Activated T-helper 1 cell treated with anti-CD3 and anti-CD28 coated beads, Interleukin-2, amount 50 U/mL, for 16 hours (primary cell): ENCODE measurements at places on chromosomes 11 and 22.

- no peak for DNase-seq
These were observed 41.1 kb upstream of the ADA2 start for GRCh38 chr22:17260298-17260697.

DNA sequence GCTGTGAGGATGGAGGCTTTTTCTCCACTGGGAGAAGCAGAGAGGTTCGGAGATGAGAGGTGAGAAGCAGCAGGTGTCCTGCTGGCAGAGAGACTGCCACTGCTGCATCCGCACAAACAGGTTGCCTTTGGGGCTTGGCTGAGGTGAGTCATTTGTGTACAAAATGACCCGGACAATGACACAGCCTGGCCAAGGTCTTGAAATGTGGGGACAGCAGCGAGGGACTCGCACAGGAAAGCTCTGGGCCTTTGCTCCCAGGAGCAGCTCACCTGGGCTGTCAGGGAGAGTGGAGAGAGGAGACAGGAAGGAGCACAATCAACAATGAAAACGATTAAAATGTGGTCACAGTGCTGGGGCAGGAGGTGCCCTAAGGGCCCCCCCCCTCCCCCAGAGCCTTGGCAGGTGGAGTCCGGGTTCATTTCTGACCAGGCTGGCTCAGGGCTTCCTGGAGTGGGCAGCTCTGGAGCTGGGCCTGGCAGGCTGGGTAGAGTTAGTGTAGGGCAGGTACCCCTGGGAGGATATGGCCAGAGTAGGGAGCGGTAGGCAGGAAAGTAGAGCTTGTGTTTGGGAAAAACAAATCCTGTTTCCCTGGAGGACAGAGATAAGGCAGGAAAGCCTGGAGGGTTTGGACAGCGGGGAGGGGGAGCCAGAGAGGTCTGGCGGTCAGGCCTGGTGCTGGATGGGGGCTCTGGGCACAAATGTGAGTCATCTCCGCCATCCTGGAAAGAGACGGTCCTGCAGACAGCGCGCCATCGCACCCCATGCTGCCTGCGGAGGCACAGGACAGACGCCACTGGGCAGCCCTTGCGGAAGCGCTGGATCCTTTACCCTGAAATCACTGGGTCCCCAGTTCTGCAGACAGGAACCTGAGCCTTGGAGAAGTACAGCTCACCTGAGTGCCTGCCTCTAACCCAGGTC, 37.8 kb upstream of the CELSR1 start:
- DNase-seq = no peak

DNA sequence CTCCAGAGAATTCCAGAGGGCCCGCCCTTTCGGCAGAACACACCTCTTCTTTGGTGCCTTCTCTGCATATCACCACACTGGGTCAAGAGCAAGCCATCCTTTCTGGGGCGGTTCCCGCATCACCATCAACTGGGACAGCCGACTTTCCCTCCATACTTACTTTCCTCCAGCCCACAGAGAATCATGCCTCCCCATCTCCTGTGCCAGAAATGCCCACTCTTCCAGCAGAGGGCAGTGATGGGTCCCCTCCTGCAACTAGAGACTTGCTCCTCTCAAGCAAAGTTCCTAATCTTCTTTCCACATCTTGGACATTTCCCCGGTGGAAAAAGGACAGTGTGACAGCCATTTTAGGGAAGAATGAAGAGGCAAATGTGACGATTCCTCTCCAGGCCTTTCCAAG, 157.7 kb downstream of the C11orf91 start:
- DNase-seq = no peak

DNA sequence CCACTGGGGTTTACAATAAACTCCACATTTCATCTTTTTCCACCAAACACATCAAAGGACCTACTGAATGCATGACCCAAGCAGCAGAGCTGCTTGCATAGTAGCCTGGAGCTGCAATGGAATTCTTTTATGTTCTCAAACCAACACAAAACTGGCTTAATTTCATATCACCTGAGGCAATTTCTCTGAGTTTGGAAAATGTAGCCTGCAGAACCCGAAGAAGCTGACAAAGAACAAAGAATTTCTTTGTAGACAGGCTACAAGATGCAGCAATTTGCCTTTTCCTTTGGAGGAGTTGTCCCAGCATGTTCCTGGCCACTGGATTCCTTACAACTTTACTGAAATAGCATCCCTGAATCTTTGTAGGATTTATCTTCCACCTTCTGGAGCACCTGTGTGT, 5.5 kb upstream of the TECTA start:
- DNase-seq = no peak

- no peak for DNase-seq
These were observed 335 bp downstream of the TMEM138 start for GRCh38 chr11:61362542-61362875.

GRCh38 chr11:67316882-67317204, 13.5 kb downstream of the SSH3 start:
- no peak for DNase-seq

GRCh38 chr11:20488352-20488751, 100.8 kb downstream of the PRMT3 start:
- no peak for DNase-seq

DNA sequence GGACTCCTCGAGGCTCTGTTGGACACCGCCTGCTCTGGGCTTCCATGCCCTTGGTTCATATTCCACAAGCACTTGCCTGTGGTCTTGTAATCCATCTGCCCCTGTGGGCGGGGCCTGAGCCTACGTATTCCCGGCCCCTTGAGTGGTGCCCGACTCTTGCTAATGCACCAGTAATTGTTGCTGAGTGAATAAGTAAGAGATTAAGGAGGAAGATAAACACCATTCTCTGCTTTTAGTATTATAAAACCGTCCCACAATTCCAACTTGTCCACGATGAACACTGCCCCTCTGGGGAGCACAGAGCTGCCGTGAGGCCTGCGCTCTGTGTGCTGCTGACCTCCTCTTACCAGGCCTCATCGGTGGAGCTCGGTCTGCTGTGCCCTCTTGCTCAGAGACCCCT, 50.3 kb downstream of the MICAL2 start:
- no peak for DNase-seq

DNA sequence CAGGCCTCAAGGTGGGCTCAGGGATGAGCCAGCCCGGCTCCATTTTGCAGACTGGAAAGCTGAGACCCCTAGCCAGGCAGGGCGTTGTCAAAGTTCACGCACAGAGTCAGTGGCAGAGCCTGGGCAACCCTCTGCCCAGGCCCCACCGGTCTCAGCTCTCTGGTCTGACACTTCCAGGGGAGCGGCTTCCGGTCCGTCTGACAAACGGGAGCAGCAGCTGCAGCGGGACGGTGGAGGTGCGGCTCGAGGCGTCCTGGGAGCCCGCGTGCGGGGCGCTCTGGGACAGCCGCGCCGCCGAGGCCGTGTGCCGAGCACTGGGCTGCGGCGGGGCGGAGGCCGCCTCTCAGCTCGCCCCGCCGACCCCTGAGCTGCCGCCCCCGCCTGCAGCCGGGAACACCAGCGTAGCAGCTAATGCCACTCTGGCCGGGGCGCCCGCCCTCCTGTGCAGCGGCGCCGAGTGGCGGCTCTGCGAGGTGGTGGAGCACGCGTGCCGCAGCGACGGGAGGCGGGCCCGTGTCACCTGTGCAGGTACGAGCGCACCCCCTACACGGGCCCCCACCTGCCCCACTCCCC, 36.0 kb downstream of the CD6 start:
- DNase-seq = no peak

- DNase-seq = no peak
These were observed 6.1 kb upstream of the ANO1 start for GRCh38 chr11:70071996-70072395.

DNA sequence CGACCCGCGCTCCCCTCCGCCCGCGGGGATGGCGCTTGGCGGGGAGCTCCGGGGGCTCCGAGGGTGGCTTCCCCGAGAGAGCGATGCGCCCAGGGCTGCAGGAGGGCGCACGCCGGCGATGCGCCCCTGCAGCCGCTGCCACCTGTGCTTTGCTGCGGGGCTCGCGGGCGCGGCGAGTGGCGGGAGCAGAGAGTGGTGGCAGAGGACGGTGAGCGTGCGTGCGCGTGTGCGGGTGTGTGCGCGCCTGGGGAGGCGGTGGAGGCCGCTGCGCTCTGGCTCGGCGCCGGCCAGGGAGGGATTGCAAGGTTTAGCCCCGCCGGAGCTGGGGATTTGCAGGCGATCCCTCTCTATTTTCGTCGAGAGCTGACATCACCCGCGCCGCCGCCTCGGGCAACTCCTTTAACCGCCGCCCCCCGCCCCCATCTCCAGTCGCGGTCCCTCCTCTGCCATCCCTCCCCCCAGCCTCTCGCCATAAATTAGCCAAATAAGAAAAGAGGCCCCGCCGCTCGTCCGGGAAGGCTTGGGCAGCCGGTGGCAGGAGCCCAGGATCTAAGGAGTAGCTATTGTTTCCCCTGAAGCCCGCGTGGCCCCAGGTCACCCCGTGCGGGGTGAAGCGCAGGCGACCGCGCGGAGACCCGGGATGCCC, at the start of gene SLC1A2:
Gene SLC1A2, minus strand, starts transcription at position 375 of the 646 bp plus-strand sequence. CDS start 592 bp downstream, outside the sequence.
- no peak for DNase-seq

- DNase-seq = no peak
These were observed 848.7 kb downstream of the OPCML start for GRCh38 chr11:132683602-132684001.

DNA sequence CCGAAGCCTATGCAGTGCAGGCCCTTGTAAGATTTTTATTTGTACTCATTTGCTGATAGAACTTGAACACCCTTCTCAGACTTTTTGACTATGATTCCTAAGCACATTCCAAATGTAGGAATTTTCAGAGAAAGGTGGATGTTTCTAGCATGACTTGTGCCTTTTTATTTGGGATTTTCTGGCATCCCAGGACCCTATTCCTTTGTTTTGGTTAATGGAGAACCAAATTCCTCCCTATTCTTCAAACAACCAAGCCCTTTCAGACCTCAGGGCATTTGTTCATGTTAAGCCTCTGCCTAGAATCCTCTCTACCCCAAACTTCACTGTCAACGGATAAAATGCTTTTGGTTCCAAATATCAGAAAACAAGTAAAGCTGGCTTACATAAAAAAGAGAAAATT, 371.1 kb downstream of the DDX10 start:
- DNase-seq = no peak

DNA sequence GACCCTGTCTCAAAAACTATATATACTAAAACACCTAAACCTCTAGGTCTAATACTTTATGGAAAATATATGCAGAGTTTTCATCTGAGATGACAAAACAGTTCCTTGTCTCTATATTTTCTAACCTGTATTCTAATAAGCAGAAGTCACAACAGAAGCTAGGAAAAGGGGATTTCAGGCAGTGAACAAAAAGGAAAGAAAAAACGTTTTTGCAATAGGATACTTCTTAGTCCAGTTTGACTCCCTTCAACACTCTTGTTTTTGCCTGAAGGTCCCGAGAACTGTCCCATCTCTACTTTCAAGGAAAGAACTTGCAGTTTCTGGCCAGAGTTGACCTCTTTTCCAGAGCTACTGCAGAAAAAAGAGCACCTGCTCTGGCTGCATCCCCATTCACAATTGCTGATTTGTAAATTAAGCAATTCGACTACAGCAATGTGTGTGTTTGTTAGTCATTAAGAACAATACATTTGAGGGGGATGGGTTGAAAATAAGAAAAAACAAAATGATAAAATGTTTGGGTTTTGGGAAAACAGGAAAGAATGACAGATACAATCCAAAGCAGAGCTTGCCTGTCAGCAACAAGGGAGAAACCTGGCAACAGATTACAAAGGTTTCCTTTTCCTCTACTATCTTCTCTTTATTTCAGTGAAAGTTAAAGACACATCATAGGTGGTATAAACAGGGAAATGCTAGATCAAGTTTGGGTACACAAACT, 160.0 kb downstream of the FCHSD2 start:
- no peak for DNase-seq

GRCh38 chr11:118596224-118597146, 10.9 kb upstream of the PHLDB1 start:
- no peak for DNase-seq

DNA sequence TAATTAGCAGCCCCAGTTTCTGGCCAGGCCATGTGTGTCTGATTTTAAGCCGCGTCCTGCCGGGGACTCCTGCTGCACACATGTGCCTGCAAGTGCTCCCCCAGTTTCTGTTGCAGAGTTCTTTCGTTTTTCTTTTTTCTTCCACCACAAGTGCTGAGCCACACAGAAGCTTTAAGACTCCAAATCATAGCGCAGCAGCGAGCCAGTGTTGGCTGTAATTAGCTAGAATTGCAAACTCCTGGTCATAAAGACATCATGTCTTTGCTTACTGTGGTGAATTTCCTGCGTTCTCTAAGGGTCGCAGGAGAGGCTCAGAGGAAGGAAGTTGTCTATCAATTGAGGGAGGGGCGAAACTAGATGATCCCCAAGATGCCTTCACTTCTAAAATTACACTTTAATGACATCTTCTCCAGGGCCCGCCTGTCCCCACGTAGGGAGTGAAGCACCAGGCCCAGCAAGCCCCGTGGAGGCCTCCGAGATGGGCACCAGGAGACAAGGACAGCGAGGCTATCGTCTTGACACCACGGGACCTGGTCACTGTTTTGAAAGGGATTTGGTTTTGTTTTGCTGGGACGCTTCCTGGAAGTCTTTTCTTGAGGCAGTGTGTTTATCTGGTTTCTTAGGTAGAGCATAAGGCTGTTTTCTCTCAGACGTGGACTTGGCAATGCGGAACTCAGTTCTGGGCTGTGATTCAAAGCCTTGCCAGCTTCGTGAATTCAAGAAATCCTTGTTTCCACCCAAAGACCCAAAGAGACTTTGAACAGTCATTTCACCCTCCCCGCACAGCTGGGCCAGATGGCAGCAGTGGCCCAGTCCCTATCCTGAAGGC, 71.8 kb downstream of the UBASH3B start:
- no peak for DNase-seq

GRCh38 chr11:81241672-81242275, 1491.9 kb downstream of the FAM181B start:
- no peak for DNase-seq

- DNase-seq = no peak
These were observed 47.2 kb downstream of the MRGPRX2 start for GRCh38 chr11:19013181-19013857.

DNA sequence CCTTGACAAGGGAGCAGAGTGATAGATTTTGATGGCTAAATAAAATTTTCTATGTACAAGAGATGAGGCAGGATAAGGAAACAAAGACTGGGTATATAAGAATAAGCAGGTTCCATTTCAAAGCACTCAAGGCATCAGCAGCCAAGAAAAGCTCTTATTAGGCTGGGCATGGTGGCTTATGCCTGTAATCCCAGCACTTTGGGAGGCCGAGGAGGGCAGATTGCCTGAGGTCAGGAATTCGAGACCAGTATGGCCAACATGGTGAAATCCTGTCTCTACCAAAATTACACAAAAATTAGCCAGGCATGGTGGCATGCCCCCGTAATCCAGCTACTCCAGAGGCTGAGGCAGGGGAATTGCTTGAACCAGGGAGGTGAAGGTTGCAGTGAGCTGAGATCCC, 563.4 kb upstream of the CCDC179 start:
- no peak for DNase-seq

GRCh38 chr22:41288245-41288946, 2.4 kb upstream of the RANGAP1 start:
- DNase-seq = no peak

- no peak for DNase-seq
These were observed 279.4 kb downstream of the LARGE1 start for GRCh38 chr22:33640900-33641299.

- no peak for DNase-seq
These were observed 71.8 kb downstream of the CTTN start for GRCh38 chr11:70470127-70470526.

DNA sequence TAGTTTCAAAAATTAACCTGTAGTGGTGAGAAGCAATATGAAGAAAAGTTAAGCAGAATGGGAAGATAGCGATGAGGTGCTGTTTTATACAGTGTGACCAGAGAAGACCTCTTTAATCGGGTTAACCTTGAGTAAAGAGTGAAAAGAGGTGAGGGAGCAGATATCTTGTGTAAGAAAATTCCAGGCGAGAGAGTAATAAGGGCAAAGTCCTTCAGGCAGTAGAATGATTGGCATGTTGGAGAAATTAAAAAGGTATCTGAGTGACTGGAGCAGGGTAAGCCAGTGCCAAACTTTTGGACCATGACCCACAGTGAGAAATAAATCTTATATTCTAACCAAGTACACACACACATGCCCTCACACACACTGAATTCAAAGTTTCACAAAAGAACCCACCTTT, 374.7 kb upstream of the LARGE1 start:
- DNase-seq = no peak
